CD4-positive, alpha-beta T cell treated with Interleukin-6 at 100 ng/mL for 8 hours (primary cell): ENCODE measurements at places on chromosomes 4 and X.

DNA sequence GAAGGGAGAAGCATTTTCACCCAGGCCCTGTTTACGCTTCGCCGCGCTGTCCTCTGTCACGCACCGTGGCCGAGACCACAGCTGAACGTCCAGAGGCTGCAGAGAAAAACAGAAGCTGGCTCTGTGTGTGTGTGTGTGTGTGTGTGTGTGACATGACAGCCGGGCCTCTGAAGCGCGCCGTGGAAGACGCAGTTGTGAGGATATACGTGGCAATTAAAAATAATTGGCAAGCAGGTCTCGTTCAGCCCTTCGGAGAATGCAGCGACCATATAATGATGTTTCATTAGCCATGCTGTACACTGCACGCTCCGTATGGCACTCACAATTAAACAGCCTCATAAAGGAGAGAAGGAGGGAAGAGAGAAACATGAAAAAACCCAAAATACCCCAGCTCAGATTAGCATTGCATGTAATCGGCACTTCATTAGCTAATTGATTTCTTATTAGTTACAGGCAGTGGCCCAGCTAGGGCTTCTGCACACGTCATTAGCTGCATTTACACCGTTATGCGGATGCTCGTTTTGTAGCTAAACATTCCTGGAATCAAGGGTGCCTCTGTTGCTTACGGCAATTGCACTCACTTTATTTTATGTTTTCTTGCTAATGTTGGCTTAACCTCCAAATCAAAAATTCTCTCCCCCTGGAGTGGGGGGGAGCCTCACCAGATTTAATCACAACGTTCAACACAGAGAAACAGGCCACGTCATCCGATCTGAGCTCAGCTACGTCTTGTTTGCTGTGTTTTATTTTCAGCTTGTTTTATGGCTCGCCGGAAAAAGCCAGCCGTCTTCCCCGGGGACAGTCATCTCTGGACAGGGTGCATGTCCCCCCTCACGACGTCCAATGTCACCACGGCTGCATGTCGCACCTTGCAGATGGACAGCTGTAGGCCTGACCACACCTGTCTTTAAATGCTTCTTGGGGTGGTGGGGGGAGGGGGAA, 74.6 kb upstream of the SHOX start:
- no peak for DNase-seq

DNA sequence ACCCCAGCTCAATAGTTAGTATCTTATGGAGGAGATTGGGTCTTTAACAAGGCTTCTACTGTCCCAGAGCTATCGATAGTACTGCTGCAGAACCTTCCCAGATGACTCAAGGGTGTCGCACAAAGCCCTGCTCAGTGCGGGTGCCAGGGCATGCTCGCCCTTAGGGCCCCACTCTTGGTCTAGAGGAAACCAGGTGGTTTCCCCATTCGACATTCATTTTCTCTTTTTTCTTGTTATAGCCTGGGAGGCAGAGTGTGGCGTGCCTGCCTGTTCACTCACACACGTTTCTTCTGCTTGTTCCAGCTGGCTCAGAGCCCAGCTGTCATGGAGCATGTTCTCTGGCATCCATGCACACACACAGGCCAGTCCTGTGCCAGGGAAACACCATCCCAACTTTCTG, 144.5 kb downstream of the SMIM20 start:
- no peak for DNase-seq

- peak; percentile 4 for DNase-seq
These were observed 1.7 kb downstream of the GALNT7 start for GRCh38 chr4:173170182-173170778.

DNA sequence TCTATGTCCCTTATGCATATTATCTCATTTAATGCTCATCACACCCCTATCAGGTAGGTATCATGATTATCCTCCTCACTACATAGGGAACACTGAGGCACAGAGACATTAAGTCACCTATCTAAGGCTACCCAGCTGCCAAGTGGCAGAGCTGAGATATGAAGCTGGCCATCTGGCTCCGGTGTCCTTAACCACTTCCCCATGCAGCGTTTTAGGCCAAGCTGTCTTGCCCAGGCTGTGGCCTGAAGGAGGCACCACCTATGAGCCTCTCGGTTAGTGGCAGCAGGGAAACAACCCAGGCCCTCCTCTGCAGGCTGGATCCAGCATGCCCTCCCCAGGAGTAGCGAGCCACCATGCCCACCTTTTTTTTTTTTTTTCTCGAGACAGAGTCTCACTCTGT, 16.3 kb downstream of the PJA1 start:
- DNase-seq, result no peak

DNA sequence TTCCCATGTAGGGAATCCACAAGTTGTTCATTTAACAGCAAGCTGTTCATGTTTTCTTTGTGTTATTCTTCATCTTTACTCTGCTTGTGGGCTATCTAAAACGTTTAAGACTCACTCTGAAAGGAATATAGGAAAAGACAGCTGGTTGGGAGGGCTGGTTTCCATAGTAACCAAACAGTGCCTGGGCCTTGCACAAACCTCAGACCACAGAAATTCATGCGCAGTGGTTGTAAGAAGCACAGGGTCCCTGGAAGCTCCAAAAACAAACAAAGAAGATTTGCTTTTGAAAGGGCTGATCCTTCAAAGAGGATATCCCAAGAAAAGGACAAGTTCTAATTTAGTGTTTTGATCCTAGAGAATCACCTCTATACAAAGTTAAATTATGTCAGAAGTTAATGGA, 7.8 kb downstream of the SERTM2 start:
- DNase-seq, result no peak

- no peak for DNase-seq
These were observed 6.6 kb upstream of the POU3F4 start for GRCh38 chrX:83501530-83501929.

DNA sequence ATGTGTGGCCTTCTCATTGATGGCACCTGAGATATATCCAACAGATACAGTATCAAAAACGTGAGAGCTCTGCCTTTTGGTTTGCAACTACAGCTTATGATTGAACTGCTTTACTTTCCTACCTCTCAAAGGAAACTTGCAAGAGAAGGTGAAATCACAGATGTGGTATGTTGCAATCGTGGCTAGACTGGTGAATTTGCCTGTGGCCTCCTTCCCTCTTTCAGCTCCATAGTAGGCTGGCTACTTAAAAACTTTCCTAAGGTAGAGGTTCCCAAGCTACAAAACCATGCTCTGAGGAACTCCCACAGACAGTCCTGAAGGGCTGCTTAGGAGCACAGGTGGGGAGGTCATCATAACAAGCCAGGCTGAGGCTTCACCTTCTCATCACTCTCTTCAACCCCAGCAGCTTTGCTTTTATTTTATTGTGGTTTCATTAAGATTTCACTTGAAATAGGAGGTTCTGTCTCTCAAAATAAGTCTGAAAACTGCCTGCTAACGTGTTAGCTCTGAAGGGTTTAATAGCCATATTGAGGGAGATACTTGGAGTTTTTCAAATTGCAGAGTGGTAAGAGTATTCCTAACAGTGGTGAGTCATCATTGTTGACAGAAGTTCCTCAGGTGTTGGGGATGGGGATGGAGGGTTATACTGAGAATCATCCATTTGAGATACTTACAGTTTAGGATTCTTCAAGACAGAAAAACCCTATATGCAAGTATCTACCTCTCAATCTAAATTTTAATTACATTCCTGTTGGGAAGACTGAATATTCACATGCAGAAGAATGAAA, 93.5 kb upstream of the UCP1 start:
- no peak for DNase-seq

DNA sequence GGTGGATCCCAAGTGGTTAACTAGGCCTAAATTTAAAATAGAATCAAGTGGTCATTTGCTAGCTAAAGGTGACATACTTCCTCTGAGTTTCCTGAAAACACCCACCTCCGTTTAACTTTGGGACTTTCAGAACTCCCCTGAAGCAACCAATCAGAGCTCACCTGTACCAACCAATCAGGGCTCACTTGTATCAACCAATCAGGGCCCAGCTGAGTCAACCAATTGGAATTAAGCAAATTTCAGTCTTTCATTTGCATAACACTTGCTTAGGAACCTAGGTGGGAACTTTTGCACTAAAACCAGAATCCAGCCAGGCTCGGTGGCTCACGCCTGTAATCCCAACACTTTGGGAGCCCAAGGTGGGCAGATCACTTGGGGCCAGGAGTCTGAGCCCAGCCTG, 15.9 kb downstream of the GPC4 start:
- no peak for DNase-seq

- no peak for DNase-seq
These were observed 345.7 kb upstream of the FAT1 start for GRCh38 chr4:187069398-187069797.

DNA sequence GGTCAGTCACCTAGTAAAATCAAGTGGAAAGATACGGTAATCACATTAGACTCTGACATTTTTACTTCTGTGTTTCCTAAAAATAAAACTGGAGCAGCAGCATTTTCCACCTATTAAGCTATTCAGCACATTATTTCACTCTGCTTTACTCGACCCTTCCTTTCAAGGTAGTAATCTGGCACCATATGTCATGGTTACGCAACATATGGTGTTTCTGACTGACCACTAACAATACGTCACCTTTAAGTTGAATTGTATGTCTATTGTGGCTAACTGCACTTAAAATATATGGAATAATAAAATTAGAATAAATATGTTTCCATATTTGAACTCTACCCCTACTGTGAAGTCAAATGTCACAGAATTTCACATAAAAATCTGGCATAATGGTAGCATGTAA, 168.8 kb downstream of the CDS1 start:
- no peak for DNase-seq

- no peak for DNase-seq
These were observed 35.3 kb downstream of the ANKRD17 start for GRCh38 chr4:73223258-73223650.

GRCh38 chrX:134679221-134679620, 20.9 kb upstream of the PLAC1 start:
- DNase-seq, result no peak

DNA sequence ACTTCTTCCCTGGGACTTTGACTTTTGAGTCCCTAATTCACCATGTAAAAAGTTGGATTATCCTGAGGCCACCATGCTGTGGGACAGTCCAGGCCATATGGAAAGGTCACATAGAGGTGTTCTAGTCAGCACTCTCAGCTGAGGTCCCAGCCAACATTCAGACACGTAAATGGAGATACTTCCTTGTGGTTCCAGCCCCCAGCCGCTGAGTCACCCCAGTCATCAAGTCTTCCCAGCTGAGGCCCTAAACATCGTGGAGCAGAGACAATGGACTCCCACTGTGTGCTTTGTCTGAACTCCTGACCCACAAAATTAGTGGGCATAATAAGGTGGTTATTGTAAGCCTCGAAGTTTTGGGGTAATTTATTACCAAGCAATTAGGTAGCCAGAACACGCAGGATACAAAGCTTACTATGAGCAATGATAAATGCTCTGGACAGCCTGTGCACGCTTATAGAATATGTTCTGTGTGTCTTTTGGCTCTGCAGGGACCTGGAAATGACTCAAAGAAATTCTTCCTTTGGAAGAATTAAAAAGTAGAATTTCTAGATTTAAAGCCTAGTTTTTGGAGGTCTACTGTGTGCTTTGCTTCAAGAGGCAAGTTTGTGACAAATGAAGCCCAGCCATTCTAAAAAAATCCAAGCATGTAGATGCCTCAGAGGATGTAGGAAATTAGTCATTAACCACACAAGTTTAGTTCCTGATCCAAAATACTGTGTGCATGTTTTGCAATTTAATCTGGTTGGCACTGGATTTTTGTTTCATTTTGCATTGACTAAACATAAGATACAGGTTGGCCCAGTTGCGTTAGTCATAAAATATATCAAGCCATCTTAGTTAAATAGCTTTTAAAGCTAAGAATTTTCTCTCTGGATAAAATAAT, 33.2 kb upstream of the SLC9A7 start:
- peak; percentile 5 for DNase-seq

GRCh38 chr4:103482471-103482870, 237.3 kb downstream of the TACR3 start:
- DNase-seq, result no peak

DNA sequence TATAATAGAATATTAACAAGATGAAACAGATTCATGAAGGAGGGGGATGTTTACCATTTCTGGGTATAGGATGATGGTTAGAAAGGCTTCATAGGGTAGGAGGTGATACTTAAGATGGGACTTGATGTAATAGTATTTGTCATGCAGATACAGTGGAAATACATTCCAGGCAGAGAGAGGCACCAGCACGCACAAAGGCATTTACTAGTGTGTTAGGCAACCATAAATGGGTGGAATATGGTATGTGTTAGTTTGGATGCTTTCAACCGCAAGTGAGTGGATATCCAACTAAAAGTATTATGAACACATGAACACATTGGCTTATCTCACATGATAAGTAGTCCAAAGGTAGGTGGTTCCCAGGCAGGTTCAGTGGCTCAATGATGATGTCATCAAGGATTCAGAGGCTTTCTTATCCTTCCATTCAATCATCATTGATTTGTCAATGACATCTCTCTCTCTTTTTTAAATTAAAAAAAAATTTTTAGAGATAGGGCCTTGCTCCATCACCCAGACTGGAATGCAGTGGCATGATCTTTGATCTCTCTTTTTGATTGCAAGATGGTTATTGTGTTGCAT, 12.7 kb upstream of the STARD8 start:
- no peak for DNase-seq

GRCh38 chr4:170047771-170048354, 21.7 kb upstream of the MFAP3L start:
- peak; percentile 48 for DNase-seq

DNA sequence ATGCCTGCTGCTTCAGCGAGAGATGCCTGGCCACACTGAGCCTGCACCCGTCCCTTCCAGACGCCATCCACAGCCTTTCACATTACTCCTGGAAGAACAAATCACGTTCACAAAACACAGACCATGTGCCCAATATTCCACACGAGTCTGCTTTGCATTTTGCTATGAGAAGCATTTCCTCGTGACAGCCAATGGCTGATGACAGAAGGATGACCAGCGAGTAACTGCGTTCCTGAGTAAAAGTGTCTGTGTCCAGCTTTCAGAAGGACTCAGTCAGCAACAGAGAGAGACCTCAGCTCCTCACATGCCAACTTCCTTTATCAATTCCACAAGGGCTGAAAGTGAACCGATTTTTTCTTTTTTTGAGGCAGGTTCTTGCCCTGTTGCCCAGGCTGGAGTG, 19.5 kb downstream of the NAT8L start:
- DNase-seq, result no peak

- DNase-seq, result no peak
These were observed 93.1 kb downstream of the NSUN7 start for GRCh38 chr4:40842725-40843423.

DNA sequence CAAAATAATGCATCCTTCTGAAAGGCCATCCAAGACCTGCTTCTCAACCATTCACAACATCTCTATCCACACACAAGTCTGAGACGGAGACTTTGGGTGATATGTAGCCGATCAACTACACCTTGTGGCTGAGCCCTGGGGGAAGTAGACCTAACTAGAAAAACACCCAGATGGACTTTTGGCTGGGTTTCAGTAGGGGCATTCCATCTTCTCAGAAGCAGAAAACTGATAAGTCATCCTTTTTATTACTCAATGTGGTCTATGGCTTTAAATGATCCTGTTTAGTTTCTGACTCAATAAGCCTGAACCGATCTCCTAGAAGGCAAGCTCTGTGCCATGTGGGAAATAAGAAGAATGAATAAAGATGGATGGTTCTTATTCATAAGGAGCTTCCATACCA, 82.5 kb upstream of the AFF2 start:
- DNase-seq, result no peak

DNA sequence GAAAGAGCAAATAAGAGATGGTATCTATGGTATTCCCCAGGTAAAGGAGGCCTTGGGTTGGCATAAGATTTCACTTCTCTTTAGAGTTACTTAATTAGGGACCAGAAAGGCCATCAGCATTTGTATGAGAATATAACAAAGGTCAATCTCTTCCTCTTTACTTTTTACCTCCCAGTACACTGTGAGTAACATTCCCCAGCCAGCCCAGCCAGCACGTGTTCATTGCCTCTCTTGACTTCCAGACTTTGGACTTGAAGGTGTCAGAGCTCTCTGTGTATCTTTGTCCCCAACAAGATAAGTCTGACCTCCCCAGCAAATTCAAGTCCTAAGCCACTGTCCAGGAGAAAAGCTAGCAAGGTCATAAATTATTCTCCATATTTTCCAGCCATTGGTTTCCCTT, 110.5 kb downstream of the AR start:
- DNase-seq, result no peak
